Bone marrow (tissue), 2 donors: ENCODE measurements at places on chromosomes 16 and 17.

- DNase-seq, result no peak
Observed at GRCh38 chr17:4950746-4951204, at the start of gene ENO3. Gene ENO3 (plus strand): TSS chr17:4951119. CDS start chr17:4951830, 711 bp downstream.

GRCh38 chr16:56269811-56270684 lies 78.8 kb downstream of the GNAO1 start:
- no peak for DNase-seq

GRCh38 chr16:15492091-15492740 lies 57.8 kb downstream of the BMERB1 start:
- no peak for DNase-seq

DNA sequence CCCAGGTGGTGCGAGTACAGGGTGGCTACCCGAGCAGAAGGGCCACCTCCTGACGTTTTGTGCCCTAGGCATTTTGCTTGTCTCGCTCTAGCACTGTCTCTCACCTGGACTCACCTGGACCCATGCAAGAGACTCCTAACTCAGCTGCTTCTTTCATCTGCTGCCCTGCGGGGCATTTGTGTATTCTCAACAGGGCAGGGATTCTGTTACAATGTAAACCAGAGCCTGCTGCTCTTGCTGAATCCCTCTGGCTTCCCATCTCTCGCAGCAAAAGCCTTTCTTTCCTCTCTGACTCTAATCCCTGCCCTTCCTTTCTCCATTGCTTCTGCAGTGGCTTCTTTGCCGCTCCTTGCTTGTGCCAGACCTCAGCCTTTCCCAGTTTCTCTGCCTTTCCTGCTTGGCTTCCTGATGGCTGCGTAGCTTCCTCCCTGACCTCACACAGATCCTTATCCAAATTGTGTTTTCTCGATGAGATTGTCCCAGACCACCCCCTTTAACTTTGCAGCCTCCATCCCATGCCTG lies 10.2 kb downstream of the ARSG start:
- DNase-seq, result no peak

- DNase-seq, result no peak
Observed at GRCh38 chr17:29663155-29663554, 40.4 kb upstream of the CORO6 start.

DNA sequence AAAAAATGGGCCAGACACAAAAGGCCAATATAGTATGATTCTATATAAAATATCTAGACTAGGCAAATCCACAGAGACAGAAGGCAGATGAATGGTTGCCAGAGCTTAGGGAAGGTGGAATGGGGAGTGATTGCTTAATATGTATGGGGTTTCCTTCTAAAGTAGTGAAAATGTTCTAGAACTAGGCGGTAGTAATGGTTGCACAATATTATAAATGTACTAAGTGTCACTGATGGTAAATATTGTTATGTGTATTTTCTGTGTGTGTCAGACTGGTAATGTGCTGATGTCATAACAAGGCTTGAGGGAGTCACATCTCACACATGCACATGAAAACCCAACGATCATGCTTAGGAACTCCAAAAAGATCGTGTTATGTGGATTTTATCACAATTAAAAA lies 106.9 kb upstream of the SIAH1 start:
- no peak for DNase-seq

DNA sequence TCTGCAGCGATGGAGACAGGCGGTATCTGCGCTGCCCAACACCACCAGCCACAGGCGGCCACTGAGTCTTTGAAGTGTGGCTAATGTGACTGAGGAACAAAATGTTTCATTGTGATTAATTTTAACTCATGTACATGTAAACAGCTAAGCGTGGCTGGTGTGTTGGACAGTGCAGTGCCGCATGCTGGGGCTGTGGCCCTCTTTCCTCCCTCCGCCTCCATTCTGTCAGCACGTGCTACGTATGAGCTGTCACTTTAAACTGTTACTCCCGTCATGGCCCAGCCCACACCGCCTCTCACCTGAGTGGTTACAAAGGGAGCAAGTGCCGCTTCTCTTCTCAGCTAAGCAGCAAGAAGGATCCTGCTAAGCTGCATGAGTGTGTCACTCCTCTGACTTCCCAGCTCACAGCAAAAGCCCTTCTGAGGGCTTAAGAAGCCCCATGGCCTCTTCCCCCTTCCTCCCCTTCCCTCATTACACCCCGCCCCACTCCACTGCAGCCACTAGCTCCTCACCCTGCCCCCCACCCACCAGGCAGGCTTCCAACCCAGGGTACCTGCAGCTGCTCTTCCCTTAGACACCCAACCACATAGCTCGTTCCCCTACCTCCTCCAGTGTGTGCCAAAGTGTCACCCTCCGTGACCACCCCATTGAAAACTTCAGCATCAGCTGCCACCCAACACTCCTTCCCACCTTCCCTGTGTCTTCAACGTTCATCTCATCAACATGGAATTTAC lies 15.0 kb downstream of the HASPIN start:
- no peak for DNase-seq
